Skeletal muscle cell (primary cell): ENCODE measurements at places on chromosomes 5 and 9.
A peak's percentile ranks its signal among the peaks of the same experiment; 100 is the strongest.

GRCh38 chr5:65327582-65327981, 154.1 kb downstream of the ADAMTS6 start:
- peak; percentile 24 for DNase-seq

GRCh38 chr9:14520341-14520740, 172.9 kb downstream of the ZDHHC21 start:
- DNase-seq: no peak

DNA sequence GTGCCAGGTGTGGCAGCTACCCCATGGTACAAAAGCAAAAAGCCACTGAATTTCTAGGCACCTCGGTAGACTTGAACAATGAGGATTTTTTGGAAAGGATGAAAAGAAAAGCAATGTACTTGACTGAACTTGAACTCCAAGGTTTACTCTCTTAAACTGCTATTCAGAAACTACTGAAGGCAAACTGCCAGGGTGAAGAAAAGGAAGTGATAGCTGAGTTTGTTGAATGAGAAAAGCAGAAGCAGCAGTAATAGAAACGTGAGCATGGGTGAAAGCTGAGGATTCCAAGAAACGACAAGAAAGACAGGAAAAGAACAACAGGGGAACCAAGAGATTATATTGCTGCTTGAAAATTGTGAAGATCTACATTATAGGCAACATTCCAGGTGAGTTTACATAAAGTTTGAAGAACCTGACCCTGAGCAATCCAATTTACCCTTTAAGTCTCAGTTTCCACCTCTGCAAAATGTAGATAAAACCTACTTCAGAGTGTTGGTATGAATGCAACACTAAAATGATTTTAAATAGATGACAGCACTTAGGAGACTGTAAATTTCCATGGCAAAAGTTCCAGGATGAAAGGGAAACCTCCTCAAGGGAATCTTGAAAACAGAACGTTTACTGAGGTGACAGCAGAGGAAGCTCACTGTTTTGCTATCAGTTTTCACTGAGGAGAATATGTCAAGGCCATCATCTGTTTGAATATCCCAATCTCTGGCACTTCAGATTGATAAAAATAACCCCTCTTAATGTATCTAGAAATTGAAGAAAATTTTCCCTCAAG, 245.8 kb downstream of the SPATA31D1 start:
- DNase-seq: no peak

- DNase-seq: no peak
These were observed 64.3 kb downstream of the GRIN3A start for GRCh38 chr9:101674165-101674564.

GRCh38 chr5:32522429-32523143, 62.8 kb upstream of the SUB1 start:
- DNase-seq: peak; percentile 86

- no peak for DNase-seq
These were observed 87.3 kb upstream of the GRHPR start for GRCh38 chr9:37335238-37335637.

GRCh38 chr5:169636477-169637084, 494 bp upstream of the DOCK2 start:
- DNase-seq: no peak

GRCh38 chr9:131666029-131666428, 73.8 kb downstream of the RAPGEF1 start:
- no peak for DNase-seq

DNA sequence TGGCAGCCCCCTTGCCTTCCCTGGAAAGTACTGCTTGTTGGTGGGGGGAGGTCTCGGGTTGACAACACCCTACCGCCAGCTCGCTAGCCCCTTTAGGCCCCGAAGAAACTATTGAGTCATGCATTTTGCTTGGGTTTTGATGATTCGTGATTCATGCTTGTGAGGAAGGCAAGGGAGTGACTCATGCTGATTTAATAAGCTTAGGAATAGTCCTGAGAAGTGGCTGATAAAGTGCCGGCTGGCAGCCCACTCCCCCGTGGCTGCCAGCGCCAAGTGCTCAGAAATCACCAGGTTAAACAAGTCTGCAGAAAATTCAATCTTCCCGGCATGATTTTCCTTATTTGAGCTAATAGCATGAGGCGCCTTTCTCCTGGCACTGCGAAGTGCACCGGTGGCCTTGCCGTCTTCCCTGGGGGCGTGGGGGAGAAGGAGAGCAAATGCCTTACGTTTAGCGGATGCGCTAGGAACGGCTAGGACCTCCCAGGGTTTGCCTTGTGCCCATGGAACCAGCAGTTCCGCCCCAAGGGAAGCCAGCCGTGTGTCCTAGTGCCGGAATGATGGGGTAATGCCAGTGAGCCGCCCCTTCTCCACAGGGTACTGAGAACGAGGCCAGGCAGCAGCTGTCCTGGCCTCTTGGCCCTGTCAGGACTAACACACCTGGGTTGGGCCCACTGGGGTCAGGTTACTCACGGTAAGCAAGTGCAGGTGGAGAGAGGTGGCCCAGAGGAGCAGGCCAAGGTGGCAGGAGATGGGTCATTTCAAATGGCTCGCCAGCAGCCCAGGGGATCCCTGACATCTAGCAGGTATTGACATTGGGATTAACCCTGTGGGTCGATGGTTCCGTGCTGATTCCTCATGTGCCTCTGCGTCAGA, 151.9 kb downstream of the MACROH2A1 start:
- DNase-seq: peak; percentile 84
